Activated T-helper 17 cell treated with anti-CD3 and anti-CD28 coated beads, Interleukin-2, amount 50 U/mL, for 72 hours (primary cell): ENCODE measurements at places on chromosomes 12 and 14.

GRCh38 chr12:92854344-92854743, 74.8 kb downstream of the EEA1 start:
- H3K27me3 ChIP-seq = no peaks in the 10 kb centered on the region
- no peak overlapping the region for H3K27ac ChIP-seq
- no peak for ATAC-seq
- H3K4me3 ChIP-seq = no peak overlapping the region
- H3K36me3 ChIP-seq = peaks cover 38% of the 10 kb centered on the region
- H3K4me1 ChIP-seq = no peaks in the 10 kb centered on the region

GRCh38 chr12:106974511-106974910, 12.4 kb downstream of the MTERF2 start:
- H3K36me3 ChIP-seq = peaks cover 74% of the 10 kb centered on the region
- no peaks in the 10 kb centered on the region for H3K27me3 ChIP-seq
- ATAC-seq = no peak
- no peak overlapping the region for H3K4me3 ChIP-seq

- H3K4me1 ChIP-seq = peaks cover 29% of the 10 kb centered on the region
- H3K27ac ChIP-seq = peak overlapping the region; percentile 29
- ATAC-seq = no peak
- no peaks in the 10 kb centered on the region for H3K27me3 ChIP-seq
- no peak overlapping the region for H3K4me3 ChIP-seq
These were observed 27.7 kb downstream of the ARHGAP5 start for GRCh38 chr14:32104803-32105202.

- no peaks in the 10 kb centered on the region for H3K27me3 ChIP-seq
- no peak for ATAC-seq
- peak overlapping the region; percentile 46 for H3K27ac ChIP-seq
- H3K36me3 ChIP-seq = peaks cover 46% of the 10 kb centered on the region
These were observed 91.5 kb upstream of the ZFP36L1 start for GRCh38 chr14:68884031-68885030.

- H3K4me1 ChIP-seq = no peaks in the 10 kb centered on the region
- no peak for ATAC-seq
- H3K36me3 ChIP-seq = no peaks in the 10 kb centered on the region
- H3K27ac ChIP-seq = no peak overlapping the region
These were observed 9.5 kb downstream of the KRT82 start for GRCh38 chr12:52396656-52397055.

- H3K27ac ChIP-seq = no peak overlapping the region
- H3K36me3 ChIP-seq = no peaks in the 10 kb centered on the region
These were observed 294.4 kb downstream of the TMTC2 start for GRCh38 chr12:82981150-82981549.

DNA sequence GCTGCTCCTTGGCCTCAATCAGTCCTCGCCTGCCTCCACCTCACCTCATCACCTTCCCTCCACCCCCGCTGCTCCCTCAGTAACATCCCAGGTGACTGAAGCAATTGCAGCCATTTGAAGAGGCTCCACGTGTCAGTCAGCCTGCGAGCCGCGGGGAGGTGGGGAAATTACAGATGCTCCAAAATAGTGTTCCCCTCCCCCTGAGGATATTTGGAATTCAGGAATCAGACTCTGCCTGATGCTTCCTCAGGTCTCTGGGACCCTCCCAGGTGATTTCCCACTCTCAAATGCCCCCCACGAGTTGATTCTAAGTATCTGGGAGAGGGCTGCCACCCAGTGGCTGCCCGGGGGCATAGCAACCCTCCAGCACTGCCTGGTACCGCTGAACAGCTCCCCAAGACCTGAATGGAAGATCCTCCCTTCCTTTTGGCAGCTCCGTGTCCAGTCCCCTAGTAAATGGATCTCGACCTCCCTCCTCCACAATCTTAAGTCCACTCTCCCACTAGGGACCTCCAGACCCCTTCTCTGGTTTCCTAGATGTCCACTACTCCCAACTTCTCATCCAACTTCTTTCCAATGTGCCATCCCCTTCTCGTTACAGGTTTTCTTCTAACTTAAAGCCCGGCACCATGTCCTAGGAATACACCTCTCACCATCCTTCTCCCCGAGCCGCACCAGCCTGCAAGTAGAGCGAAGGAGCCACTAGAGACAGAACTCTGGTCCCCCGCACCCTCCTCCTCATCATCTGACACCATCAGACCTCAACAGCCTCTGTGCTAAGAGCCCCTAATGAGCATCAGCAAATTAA, 1.4 kb upstream of the ASIC1 start:
- no peak overlapping the region for H3K27ac ChIP-seq
- H3K27me3 ChIP-seq = peaks cover 48% of the 10 kb centered on the region
- H3K4me3 ChIP-seq = peak overlapping the region; percentile 90
- peak; percentile 67 for ATAC-seq

DNA sequence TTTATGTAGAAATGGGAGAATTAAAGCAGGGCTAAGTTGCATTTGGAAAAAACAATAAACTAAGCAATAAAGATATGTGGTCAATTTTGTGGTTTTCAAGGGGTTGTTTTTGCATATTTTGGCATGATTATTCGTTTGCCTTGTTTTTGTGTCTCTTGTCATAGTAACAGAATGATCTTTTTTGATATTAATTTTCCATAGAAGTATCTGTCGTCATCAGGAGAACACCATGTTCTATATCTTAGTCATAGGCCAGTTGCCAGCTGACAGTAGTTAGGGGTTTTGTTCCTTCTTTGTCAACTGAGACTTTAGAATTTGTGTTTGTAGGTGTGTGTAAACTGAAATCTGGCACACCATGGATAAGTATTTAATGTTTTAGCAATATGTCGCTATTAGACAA, 1354.8 kb downstream of the LRFN5 start:
- no peaks in the 10 kb centered on the region for H3K36me3 ChIP-seq
- H3K4me1 ChIP-seq = no peaks in the 10 kb centered on the region
- no peak overlapping the region for H3K4me3 ChIP-seq
- no peak overlapping the region for H3K27ac ChIP-seq
- H3K27me3 ChIP-seq = no peaks in the 10 kb centered on the region

GRCh38 chr12:66392266-66392915, 90.1 kb downstream of the HELB start:
- H3K36me3 ChIP-seq = no peaks in the 10 kb centered on the region
- peaks cover 9% of the 10 kb centered on the region for H3K4me1 ChIP-seq
- no peaks in the 10 kb centered on the region for H3K27me3 ChIP-seq
- no peak for ATAC-seq
- no peak overlapping the region for H3K27ac ChIP-seq
- H3K4me3 ChIP-seq = no peak overlapping the region

GRCh38 chr14:59356767-59357166, 108.4 kb downstream of the GPR135 start:
- H3K4me1 ChIP-seq = no peaks in the 10 kb centered on the region
- H3K4me3 ChIP-seq = no peak overlapping the region
- H3K27me3 ChIP-seq = no peaks in the 10 kb centered on the region
- H3K27ac ChIP-seq = no peak overlapping the region

GRCh38 chr12:105773471-105773870, 365.3 kb downstream of the NUAK1 start:
- H3K4me1 ChIP-seq = no peaks in the 10 kb centered on the region
- H3K4me3 ChIP-seq = no peak overlapping the region
- H3K27ac ChIP-seq = no peak overlapping the region
- no peak for ATAC-seq
- no peaks in the 10 kb centered on the region for H3K36me3 ChIP-seq

DNA sequence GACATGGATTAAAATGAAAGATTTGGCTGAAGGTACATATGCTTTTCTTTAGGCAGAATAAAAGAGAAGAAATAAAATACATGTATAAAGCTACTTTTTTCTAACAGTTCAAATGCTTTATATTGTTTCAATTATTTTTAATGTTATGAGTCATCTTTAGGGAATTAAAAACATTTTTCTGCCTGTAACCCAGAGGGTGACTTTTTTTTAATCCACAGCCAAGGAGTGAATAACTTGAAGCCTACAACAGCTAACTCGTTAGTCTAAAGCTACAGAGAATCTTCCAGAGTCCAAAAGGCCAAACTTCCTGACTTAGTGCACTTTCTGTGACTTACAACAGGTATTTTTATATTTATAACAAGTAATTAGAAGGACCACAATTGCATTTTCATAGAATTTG, 151.6 kb downstream of the SEC23A start:
- no peak for ATAC-seq
- no peak overlapping the region for H3K27ac ChIP-seq
- no peaks in the 10 kb centered on the region for H3K27me3 ChIP-seq
- no peak overlapping the region for H3K4me3 ChIP-seq
- no peaks in the 10 kb centered on the region for H3K4me1 ChIP-seq

- H3K4me3 ChIP-seq = no peak overlapping the region
- no peaks in the 10 kb centered on the region for H3K4me1 ChIP-seq
- H3K27ac ChIP-seq = no peak overlapping the region
- ATAC-seq = no peak
- no peaks in the 10 kb centered on the region for H3K36me3 ChIP-seq
These were observed 109.4 kb upstream of the GARIN2 start for GRCh38 chr14:67079846-67080245.

DNA sequence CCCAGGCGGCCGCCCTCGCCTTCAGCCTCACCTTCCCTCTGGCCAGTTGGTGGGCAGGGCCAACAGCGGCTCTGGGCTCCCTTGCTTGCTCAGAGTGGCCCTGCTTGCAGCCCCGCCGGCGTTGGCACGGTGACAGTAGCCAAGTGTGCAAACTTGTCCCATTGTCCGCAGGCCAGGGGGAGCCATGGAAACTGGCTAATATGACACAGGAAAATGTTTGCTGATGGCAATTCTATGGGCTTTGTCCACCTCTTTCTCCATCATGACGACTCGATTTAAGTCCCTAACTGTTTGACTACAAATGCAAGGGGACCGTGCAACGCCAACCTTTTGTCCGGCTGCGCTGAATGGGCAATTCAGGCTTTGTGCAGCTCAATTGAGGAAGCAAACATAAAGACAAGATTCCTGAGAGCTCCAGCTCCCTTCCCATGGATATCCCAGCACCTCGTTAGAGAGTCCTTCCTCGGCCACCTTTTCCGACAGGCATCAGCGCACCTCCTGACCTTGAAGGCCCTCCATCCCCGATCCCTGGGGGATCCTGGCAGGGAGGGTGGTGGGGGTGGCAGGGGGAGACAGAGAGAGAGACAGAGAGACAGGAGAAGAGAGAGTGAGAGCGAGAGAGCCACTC, 785 bp upstream of the FAM181A start:
- H3K27me3 ChIP-seq = peaks cover 3% of the 10 kb centered on the region
- no peak for ATAC-seq
- H3K27ac ChIP-seq = no peak overlapping the region
- no peaks in the 10 kb centered on the region for H3K4me1 ChIP-seq
- H3K4me3 ChIP-seq = no peak overlapping the region

- peaks cover 5% of the 10 kb centered on the region for H3K4me1 ChIP-seq
- H3K27me3 ChIP-seq = peaks cover 3% of the 10 kb centered on the region
- ATAC-seq = no peak
- no peaks in the 10 kb centered on the region for H3K36me3 ChIP-seq
These were observed 106.0 kb upstream of the PRICKLE1 start for GRCh38 chr12:42695490-42695995.

DNA sequence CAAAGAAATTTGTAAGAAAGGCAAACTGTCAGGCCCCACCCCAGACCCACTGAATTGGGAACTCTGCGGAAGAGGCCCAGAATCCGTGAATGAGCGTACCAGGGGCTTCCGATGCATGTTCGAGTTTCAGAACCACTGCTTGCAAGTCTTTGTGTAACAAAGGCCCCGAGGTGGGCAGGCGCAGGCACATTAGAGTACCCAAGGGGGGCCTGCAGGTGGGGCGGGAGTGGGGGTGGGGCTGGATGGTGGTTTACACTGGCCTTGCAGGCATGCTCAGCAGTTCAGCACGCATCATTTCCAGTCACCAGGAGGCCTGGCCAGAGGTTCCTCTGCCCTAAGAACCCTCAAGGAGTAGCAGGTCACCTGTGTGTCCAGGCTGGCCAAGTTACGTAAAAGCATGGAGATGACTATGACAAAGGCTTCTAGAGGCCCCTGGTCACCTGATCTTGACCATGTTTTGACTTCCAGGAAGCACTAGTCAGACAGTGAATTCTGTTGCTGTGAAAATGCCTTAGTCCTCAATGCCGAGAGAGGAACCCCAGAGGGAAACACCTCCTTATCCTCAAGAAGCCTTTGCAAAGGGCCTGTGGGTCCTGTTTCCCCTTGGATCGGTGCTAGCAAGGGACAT, 33.2 kb upstream of the IRF2BPL start:
- ATAC-seq = no peak
- no peak overlapping the region for H3K4me3 ChIP-seq

DNA sequence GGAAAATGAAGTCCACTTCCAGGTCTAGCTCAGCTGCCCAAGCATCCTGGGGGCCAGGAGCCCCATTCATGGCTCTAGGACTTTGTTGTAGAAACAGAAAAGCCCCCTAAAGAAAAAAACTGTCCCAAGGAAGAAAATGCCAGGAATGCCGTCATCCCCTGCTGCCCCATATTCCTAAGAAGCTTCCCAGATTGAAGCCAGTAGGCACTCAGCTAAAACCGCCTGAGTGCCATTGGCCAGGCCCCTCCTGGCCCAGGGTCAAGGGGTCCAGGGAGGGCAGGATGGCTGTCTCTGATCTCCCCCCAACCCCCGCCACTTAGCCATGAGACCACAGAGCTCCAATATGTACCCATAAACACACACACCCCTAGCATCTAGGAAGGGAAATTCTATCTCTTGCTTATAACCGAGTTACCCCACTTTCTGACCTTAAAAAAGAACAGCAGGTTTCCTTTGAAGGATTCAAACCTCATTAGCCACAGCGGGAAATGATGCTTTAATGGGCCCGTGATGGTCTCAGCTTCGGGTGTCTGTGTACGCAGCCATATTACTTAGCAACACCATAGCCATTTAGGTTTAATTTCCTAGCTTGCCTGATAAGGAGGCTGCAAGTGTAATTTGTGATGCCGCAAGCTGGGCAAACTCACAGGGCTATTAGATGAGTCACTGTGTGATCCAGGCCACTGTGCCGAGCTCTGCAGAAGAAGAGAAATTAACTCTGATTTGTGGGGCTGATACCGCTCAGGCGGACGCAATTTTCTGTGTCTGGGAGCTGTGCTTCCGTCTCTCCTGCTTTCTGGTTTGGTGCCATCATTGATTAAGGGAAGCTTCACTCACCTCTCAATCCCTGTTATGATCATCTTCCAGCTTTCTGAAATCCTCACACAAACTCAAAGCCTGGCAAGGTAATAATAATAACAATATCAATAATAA, 84.2 kb downstream of the GCH1 start:
- no peak for ATAC-seq
- no peak overlapping the region for H3K27ac ChIP-seq
- no peaks in the 10 kb centered on the region for H3K36me3 ChIP-seq
- peaks cover 14% of the 10 kb centered on the region for H3K27me3 ChIP-seq
- H3K4me3 ChIP-seq = no peak overlapping the region

GRCh38 chr14:68633131-68633991, 159.5 kb downstream of the ZFP36L1 start:
- no peak overlapping the region for H3K4me3 ChIP-seq
- H3K4me1 ChIP-seq = peaks cover 5% of the 10 kb centered on the region
- H3K36me3 ChIP-seq = no peaks in the 10 kb centered on the region
- H3K27me3 ChIP-seq = no peaks in the 10 kb centered on the region

DNA sequence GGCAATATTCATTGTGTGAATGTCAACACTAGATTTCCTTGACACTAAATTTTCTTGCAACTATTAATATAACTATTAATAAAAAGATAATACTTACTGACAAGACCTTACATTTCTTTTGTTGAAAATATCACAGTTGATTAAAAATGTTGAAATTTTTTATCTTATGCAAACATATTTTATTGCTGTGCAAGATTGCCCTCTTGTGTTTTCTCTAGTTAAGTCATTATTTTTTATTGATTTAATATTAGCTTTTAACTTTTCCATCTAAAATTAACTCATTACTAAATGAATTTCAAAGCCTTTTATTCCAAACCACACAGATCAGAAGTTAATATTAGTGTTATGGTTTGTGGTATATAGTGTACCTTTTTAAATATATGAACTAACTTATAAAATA, 11.7 kb upstream of the NAA30 start:
- H3K4me3 ChIP-seq = no peak overlapping the region
- H3K27me3 ChIP-seq = peaks cover 4% of the 10 kb centered on the region
- no peaks in the 10 kb centered on the region for H3K4me1 ChIP-seq
- no peaks in the 10 kb centered on the region for H3K36me3 ChIP-seq
- H3K27ac ChIP-seq = no peak overlapping the region
